Stimulated activated CD4-positive, alpha-beta T cell treated with anti-CD3 and anti-CD28 coated beads, TNF-alpha, amount 100 ng/mL, for 4 hours (primary cell): ENCODE measurements at places on chromosomes 13 and 19.

DNA sequence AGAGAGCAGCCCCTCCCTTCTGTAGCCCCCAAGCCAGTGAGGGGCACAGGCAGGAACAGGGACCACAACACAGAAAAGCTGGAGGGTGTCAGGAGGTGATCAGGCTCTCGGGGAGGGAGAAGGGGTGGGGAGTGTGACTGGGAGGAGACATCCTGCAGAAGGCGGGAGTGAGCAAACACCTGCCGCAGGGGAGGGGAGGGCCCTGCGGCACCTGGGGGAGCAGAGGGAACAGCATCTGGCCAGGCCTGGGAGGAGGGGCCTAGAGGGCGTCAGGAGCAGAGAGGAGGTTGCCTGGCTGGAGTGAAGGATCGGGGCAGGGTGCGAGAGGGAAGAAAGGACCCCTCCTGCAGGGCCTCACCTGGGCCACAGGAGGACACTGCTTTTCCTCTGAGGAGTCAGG lies 4.2 kb downstream of the KLK3 start:
- no peak for DNase-seq

DNA sequence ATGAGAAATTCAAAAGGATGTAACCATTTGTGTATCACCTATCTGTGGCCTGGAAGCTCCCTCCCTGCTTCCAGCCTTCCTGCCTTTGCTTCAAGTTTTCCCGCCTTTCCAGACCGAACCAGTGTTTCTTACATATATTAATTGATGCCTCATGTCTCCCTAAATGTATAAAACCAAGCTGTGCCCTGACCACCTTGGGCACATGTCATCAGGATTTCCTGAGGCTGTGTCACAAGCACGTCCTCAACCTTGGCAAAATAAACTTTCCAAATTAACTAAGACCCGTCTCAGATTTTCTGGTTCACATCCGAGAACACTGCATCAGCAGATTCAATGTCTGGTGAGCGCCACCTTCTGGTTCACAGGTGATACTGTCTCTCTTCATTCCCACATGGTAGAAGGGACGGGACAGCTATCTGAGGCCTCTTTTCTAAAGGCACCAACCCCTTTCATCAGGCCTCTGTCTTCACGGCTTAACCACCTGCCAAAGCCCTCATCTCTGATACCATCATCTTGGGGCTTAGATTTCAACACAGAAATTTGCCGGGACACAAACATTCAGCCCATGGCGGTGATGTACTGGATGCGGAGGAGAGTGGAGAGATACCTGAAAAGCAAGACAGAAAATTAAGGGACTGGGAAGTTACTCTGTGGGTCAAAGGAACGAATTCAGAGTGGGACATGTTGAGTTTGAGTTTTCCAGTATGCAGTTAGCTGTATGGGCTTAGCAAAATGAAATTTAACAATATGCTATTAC lies 58.7 kb upstream of the PABPC3 start:
- DNase-seq: no peak

DNA sequence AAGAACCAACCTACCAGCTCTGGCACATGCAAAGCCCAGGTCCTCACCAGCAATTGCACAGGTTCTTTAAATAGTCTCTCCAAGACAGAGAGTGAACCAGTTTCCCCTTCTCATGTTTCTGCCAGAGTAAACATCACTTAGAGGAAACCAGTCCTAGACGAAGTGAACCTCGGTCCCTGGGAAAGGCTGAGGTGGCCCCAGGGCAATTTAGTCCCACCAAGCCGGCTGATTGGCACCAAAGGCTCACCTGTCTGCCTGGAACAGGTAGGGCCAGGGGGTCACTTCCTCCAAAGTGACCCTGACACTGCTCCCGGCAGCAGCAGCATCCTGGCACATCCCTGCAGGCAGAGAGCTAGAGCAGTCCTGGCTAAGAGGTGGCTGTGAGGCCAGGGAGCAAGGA lies 122.9 kb upstream of the ZNF507 start:
- DNase-seq: no peak

DNA sequence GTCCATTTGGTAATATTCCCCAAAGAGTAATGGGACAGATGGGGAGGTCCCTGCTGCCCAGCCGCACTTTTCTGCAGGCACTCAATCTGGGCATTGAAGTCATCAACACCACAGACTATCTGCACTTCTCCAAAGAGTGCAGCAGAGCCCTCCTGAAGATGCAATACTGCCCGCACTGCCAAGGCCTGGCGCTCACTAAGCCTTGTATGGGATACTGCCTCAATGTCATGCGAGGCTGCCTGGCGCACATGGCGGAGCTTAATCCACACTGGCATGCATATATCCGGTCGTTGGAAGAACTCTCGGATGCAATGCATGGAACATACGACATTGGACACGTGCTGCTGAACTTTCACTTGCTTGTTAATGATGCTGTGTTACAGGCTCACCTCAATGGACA lies 295.0 kb downstream of the GPC5 start:
- no peak for DNase-seq
